ENCODE measurements at places on chromosomes 4 and X.

- DNase-seq: no peak
Measured at GRCh38 chr4:11496351-11496829, 67.7 kb upstream of the HS3ST1 start.

DNA sequence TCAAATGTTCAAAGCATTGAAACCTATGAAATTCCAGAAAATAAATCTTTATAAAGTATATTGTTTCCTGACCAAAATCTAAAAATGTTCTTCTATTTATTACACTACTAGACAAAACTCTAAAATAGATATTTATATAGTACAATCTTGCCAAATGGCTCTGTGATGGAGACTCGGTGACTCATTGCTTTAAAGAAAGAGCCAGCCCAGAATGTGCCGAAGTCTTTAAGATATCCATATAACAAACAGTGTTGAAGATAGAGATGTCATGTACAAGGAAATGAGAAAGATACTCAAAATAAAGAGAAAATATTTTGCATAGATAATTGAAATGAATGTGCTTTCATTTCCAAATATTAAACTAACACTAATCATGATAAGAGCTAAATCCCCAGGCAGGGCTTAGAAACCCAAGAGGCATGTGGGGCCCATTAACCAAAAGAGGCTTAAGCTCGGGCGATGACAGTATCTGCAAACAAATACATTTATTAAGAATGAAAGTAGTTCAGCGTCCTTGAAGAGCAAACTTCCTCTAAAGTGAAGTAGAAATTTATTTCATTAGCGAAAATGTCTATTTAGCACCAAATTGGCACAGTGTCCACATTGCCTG lies 102.1 kb upstream of the FAM9B start:
- DNase-seq: no peak

- no peak for DNase-seq
Measured at GRCh38 chr4:101229116-101229515, 118.2 kb downstream of the PPP3CA start.

- DNase-seq: no peak
Measured at GRCh38 chrX:70168238-70169188, 8.8 kb upstream of the DGAT2L6 start.

DNA sequence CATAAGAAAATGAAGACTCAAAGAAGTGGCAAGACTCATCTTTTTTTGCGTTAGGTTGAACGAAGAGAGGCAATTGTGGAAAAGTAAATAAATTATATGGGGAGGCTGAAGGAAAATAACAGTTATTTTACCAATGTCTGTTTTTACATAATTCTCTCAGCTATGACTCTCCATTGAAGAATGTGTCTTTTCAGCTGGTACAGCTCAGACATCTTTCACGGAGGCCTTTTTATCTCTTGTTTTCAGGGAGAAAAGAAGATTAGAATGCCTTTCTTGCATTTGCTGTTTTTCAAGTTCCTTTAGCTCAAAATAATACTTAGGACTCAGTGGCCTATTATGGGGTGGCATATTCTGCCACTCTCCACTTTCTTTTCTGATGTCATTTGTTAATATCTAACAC lies 153.0 kb downstream of the ADAM29 start:
- peak; percentile 0 for DNase-seq

- DNase-seq: peak; percentile 7
Measured at GRCh38 chr4:10655968-10656367, 28.6 kb downstream of the CLNK start.

DNA sequence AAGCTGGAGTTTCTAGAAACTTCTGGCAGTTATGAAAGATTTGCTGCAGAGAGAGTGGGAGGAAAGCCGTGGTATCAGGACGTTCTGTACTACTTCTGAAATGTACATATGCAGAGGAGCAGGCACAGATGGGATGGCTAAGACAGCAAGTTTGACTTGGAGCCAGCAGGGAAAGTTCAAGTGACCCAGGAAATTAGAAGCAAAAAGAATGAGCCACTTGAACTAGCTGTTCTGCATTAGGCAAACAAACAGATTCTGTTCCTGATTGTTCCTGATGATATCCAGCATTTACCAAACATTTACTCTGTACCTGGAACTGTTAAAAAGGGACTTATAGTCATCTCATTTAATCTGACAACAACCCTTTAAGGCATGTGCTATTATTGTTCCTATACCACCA lies 41.4 kb upstream of the CXCL13 start:
- no peak for DNase-seq

- DNase-seq: no peak
Measured at GRCh38 chr4:3796960-3797359, 30.8 kb downstream of the ADRA2C start.

DNA sequence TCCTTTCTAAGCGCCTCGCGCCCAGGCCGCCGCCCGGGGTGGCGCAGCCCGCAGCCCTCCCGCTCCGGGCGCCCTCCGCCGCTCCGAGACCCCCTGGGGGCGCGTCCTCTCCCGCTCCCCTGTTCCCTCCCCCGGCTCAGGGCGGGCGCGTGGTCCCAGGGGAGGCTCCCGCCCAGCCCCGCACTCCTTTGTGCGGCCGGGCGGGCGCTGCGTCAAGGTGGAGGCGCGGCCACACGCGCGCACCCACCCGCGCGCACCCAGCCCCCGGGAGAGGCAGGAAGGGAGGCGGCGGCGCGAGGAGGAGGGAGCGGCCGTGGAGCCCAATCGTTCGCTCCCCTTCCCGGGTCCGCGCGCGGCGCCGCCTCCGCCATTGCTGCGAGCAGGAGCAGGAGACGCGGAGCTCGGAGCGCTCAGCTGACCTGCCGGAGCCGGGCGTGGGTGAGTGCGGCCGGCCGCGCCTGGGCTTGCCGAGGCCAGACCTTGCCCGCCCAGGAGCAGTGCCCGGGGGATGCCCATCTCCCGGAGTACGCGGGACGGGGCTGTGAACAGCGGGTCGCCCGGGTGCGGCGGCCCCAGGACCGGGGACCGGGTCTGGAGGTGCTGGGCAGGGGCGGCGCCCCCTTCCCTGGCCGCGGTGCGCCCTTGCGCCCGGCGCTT lies at the start of gene NSG1:
Gene NSG1, plus strand, starts transcription at position 367 of the 657 bp plus-strand sequence. CDS start 528 bp downstream, outside the sequence.
- DNase-seq: no peak

- no peak for DNase-seq
Measured at GRCh38 chr4:89331686-89332544, 24.3 kb upstream of the GPRIN3 start.

GRCh38 chr4:187251896-187252295 lies 528.2 kb upstream of the FAT1 start:
- no peak for DNase-seq

DNA sequence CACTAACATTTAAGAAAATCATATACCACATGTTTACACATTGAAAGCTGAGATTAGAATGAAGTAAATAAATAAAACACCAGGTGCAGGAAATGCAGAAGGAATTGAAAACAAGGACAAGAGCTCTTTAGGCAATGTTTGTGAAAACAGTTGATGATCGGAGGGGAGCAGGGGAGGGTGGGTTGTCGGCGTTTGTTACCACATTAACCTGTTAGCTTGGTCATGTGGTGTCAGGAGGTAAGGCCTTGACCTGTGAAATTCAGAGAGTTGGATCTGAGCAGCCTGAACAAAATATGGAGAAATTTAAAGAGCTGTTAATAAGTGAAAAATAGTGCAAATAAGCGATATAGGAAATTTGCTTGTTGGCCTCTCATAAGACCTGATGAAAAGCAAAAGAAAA lies 759.9 kb downstream of the PDHA2 start:
- DNase-seq: no peak

DNA sequence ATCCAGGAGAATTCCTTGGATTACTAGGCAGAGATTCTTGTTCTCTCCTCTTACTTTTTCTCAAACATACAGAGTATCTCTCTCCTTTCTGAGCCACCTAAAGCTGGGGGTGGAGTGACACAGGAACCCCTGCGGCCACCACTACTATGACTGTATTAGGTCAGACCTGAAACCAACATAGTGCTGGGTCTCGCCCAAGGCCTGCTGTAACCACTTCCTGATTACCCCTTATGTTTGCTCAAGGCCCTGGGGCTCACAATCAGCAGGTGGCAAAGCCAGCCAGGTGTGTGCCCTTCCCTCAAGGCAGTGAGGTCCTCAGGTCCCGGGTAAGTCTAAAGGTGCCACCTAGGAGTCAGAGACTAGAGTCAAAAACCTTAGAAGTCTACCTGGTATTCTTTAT lies 166.4 kb downstream of the PARM1 start:
- no peak for DNase-seq

DNA sequence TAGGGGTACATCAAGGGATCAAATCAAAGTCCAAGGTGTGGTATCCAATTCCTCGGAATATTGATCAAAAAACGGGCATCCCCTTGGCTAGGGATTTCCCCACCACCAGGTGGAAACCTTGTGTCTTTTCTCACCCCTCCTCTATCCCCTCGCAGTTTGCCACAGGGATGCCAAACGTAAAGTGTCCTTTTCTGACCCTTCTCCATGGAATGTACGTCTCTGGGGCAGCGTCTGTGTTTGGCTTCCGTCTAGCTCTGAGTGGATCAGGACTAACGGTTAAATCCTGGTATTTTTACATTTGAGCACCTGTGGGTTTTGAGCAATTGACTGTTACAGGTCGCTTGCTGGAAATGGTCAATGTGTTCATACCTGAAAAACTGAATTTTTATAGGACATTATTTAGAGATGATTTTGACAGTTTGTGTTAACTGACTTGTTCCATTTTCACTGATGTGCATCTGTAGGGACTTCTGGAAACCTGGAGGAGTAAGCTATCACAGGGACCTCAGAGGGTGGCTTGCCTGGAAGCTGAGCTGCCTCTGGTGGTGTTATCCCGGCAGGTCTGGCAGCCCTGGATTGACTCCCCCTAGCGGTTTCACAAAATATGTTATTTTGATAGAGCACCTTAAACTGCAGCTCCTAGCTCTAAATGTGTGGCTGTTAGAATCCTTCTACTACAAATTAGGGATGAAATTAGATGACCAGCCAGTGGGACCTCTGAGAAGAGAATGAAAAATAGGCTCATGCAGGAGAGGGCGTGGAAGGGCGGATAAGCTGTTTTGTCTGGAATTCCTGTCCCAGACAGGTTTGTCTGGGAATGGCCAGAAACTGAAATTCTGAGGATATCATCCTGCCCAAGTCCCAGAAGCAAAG lies 8.8 kb upstream of the MGST2 start:
- peak; percentile 61 for DNase-seq

DNA sequence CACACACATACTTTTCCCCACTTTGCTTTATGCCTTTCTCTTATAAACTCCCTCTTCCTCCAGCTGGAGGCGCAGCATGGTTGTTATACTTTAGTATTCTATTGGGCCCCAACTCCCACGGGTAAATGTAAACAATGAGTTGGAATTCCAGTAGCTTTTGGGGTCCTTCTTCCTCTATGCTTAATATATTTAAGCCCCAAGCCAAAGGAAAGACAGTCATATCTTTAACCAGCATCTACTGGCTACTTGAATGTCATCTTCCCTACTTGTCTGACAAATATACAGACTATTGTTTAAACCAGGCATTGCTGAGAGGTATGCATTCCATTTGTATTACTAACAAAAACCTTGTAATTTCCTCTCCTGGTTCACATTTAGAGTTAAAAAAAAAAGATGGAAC lies 72.9 kb downstream of the WDR19 start:
- DNase-seq: no peak

GRCh38 chrX:112867570-112867969 lies 26.9 kb upstream of the AMOT start:
- no peak for DNase-seq

DNA sequence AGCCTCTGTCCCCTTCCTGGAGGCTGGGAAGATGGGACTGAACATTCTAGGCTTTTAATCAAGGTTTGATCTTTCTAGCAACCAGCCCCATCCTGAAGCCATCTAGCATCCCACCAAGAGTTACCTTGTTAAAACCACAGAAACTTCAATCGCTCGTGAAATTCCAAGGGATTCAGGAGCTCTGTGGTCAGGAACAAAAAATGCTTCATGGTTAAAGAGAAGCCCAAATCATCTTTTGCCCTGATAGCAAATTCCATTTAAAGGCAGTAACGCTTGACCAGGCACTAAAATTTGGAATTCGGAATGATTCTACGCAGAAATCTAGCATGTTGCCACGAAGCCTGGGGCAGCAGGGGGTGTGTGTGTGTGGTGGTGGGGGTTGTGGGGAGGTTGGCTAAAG lies 47.8 kb downstream of the CASP6 start:
- DNase-seq: no peak

- no peak for DNase-seq
Measured at GRCh38 chrX:24153796-24154189, 4.3 kb downstream of the ZFX start.

DNA sequence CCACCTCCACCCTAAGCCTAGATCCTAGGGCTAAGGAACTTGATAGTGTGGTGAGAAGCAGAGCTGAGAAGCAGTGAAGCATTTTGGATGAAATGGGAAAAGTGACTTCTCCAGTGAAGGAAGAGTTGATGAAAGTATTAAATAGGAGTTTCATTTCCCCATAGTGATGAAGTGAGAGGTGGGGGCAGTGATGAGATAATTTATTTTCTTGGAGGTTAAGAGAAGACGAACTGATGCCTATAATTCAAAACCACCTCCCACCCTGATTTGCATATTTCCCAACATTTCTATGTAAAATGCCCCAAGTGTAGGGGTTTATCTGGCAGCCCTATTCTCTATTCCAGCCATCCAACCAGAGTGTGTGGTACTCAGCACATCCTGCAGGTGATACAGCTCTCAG lies 6.3 kb downstream of the LONRF3 start:
- no peak for DNase-seq

- no peak for DNase-seq
Measured at GRCh38 chr4:13920111-13920875, 292.8 kb upstream of the BOD1L1 start.

DNA sequence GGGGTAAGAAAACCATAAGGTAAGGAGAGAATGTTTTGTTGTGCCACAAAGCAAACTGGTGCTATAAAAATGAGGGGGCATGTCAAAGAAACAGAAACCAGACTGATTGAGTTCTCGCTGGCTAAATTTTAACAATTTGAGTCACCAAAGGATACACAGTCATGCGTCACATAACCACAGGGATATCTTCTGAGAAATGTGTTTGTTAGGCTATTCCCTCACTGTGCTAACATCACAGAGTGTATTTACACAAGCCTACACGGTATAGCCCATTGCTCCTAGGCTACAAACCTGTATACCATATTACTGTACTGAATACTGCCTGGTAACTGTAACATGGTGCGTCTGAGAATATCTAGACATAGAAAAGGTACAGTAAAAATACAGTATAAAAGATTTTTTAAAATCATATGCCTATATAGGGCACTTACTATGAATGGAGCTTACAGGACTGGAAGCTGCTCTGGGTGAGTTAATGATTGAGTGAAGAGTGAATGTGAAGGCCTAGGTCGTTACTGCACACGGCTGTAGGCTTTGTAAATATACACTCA lies 50.1 kb downstream of the FBXW7 start:
- peak; percentile 44 for DNase-seq

- no peak for DNase-seq
Measured at GRCh38 chrX:13059637-13060499, 15.4 kb upstream of the FAM9C start.

GRCh38 chr4:10079256-10079655 lies 37.3 kb downstream of the WDR1 start:
- DNase-seq: no peak
